Stimulated activated CD4-positive, alpha-beta T cell treated with anti-CD3 and anti-CD28 coated beads, Interleukin-4, amount 100 ng/mL, for 24 hours (primary cell): ENCODE measurements at places on chromosomes 6 and 20.

- DNase-seq: peak; percentile 95
Measured at GRCh38 chr6:31197559-31198305, 27.2 kb upstream of the POU5F1 start.

DNA sequence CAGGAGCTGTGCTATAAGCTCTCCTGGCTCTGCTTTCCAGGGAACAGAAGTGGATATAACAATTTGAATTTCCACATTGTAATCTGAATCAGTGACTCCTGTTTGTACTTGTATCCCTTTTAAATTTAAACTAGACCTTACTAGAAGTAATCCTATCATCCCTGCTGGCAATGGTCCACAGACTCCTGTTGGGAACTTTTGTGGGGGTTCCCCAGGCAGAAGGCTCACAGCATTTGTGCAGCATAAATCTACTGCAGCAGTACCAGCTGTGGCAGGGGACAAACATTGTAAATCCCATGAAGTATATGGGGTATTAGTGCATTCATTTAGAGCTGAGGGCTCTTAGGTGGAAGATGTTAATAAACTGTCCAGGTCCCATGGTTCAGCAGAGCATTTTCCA, 12.0 kb upstream of the PDCD2 start:
- no peak for DNase-seq

- peak; percentile 51 for DNase-seq
Measured at GRCh38 chr6:37182736-37183590, 13.0 kb downstream of the PIM1 start.

GRCh38 chr20:25081065-25081729, 744 bp downstream of the VSX1 start:
- DNase-seq: peak; percentile 21

DNA sequence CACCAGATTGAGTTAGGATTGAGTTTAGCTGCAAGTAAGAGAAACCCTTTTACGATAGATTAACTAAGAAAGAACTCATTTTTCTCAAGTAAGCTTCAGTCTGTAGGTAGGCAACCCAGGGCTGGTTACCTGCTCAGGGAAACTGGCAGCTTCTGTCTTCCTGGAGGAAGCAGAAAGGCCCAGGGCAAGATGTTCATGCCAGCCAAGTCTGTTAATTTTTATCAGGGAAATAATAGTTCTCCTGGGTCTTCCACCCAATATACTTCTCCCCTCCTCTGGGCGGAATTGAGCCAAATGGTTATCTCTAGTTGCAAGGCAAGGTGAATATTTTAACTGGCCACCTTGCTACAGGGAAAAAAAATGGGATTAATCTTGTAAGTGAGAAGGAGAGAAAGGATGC, 98.2 kb downstream of the UTRN start:
- no peak for DNase-seq

- DNase-seq: no peak
Measured at GRCh38 chr6:158168040-158168289, at the start of gene SERAC1. TSS of gene SERAC1 (minus strand) at chr6:158168262. CDS start at chr6:158158363, 9,899 bp downstream.

DNA sequence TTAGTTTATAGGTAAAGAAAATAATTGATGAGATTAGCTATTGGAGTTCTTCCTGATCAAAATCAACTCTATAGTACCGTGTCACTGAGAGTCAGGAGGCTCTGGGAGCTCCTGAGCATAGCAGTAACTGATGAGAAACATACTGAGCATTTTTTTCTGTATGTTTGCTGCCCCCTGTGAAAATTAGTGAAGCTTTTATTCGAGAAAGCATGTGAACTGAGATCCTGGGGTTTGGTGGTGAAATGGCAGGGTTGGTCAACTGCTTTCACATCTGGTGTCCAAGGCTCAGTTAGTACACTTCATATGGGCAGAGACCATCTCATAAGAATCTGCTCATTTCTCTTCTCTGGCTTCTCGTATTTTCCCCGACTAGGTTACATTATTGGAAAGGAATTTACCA, 4.1 kb upstream of the ABT1 start:
- DNase-seq: no peak

DNA sequence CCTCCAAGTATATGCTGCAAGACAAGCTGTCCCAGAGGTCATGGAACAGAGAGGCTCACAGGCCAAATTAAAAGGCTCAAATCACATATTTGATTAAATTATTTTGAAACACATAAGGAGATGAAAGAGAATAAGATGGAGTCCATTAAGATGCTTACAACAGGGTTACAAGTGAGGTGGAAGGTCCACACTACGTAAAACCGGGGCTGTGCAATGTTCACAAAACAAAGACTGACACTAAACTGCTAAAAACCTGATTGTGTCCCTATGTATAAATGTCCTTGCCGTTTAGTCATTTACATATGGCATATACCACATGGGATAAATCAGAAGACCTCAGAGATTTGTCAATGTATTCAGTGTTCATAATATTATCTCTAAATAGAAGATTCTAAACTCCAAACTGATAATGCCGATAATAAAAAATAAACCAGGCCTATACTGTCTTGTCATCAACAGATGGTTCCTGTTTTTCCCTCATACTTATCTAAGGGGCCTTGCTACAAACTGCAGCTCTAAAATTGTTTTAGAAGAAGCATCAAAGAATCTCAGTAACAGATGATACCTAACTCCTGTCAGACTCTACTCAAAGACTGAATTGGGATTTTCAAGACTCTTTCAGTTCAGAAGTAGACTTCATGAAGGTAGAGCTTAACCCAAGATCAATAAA, 51.8 kb upstream of the RIPOR2 start:
- DNase-seq: no peak

- DNase-seq: no peak
Measured at GRCh38 chr6:14718861-14719260, 527.0 kb upstream of the JARID2 start.

DNA sequence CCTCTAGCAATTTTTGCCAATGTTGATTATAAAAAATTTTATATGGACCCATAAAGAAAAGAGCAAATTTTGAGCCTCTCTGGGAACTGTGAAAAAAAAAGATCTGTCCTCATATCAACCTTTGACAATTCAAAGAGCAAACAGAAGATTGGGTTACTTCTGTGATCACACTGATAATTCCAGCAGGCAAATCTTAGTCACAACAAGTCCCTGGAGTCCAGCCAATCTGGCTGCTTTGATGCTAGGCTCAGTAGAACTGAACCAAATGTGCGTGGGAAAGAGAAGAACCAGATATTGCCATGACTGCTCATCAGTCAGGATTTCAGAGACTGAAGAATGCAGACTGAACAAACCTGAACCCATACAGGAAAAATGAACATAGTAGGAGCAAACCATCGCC, 438.4 kb upstream of the FLRT3 start:
- DNase-seq: no peak

- DNase-seq: no peak
Measured at GRCh38 chr20:56897958-56898349, 268.8 kb downstream of the TFAP2C start.

DNA sequence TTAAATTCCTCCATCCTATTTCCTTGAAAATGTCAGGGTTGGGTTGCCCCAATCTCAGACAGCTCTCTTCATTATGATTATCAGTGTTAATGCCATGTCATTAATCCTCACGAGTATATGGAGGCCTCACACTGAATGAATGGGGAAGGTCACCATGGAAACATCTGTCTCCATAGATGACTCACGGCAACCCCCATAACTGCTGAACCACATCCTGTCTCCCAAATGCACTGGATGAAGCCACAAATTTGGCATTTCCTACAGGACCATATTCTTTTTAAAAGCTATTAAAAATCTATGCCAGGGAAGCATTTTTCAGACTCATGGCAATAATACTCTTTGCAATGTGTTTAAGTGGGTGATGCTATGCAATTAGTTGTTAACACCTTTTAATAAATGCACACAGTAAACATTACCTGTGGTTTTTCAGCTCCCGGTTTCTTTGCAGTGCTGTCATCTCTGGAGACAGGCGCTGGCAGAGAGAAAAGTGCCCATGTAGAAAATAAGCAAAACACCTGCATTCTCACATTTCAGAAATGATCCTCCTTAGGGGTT, 80.1 kb upstream of the PTPRK start:
- DNase-seq: no peak

DNA sequence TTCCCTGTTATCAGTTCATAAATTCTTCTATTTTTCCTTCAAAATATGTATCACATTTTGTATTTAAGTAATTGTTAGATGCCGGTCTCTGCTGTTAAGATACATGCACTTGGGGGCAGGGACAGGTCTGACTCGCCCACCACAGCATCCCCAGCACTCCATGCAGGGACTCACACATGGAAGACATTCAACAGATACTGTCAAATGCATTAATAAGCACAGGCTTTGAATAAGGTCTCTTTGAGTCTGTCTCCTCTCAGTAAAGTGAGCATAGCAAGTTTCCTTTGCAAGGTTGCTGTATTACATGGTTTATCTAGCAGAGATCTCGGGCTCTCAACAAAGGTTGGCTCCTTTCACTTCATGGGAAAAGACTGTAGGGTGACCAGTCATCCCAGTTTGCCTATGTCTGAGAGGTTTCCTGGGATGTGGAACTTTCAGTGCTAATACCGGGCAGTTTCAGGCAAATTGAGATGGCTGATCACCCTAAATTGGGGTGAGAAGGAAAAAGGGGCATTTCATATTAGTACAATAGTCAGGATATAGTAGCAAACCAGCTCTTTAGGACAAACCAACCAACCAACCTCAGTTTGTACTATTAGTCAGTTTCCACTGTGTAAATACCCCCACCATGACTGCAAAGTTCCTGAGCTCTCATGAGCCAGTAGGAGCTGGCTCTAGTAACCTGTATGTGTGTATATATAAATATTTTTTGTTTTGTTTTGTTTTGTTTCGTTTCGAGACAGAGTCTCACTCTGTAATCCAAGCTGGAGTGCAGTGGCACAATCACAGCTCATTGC, 15.0 kb downstream of the JPH2 start:
- DNase-seq: no peak

DNA sequence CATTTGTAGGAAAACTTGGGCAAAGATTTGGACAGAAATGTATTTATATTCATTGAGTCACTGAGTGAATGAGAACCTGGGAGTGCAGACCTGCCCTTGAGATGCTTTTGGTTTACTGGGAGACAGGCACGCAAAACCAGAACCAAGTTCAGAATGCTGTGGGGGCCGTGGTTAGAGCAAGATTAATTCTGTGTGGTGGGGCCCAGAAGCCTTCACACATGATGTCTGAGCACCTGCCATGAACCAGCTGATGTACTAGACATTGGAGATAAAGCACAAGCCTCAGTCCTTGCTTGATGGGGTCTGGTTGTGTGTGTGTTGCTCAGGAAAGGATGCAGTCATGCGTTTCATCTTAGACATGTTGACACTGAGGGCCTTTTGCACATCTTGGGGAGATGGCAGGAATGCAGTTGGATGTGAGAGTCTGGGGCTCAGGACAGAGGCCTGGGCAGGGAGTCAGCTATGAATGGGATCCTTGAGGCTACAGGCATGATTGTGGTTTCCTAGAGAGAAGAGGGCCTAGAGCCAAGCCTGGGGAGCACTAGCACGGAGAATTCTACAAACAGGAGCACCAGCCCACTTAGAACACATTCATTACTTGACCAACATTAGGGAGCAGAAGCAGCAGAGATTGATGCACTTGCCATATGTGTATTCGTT, 114.3 kb upstream of the TMEM181 start:
- no peak for DNase-seq

- peak; percentile 28 for DNase-seq
Measured at GRCh38 chr6:26172608-26172968, 85.4 kb downstream of the HFE start.

GRCh38 chr20:3116341-3116740, 31.8 kb upstream of the AVP start:
- no peak for DNase-seq

DNA sequence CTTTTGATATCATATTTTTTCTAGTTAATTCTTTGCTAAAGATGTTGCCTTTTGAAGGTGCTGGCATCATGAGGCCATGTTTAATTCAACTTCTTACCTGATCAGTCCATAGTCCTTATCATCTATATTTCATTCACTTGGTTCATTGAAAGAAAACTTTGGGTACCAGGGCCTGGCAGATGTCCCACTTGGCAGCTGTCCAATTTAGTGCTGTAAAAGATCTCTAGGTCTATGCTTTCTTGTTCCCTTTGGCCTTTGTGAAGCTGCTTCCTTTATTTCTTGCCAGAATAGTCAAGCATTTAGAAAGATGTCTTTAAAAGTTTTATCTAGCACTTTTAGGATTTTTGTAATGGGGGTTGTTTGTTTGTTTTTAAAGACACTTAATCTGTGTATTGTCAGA, 61.7 kb upstream of the EYA4 start:
- DNase-seq: no peak

DNA sequence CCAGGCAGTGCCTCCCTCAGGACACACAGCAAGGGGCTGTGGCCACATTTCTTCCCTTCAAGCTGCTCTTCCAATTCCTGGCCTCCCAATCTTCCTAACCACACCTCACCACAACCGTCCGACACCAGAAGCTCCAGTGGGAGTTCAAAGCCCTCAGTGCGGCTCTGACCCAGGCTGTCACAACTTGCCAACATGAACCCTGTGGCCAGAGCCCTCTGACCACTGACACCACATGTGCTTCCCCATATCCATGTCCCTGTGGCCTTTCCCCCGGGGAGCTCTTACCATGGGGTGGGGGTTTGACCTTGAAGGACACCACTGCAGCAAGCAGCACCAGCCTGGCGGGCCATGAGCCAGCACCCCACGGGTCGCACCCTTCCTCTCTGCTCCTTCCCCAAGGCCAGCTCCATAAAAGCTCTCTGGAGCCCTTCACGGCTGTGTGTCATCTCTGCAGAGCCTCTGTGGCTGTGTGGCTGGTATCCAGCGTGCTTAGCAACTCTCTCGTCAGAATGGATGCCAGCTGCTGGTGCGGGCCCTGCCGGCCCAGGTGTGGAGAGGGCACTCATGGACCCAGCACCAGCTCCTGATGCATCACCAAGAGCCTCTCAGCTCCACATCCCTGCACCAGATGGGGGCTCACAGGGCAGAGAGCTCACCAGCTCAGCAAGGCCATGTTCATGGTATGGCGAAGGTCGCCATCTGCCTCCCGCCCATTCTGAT, 106.1 kb downstream of the PSMB1 start:
- no peak for DNase-seq

GRCh38 chr20:58145506-58146080, 82.9 kb downstream of the ANKRD60 start:
- DNase-seq: no peak

DNA sequence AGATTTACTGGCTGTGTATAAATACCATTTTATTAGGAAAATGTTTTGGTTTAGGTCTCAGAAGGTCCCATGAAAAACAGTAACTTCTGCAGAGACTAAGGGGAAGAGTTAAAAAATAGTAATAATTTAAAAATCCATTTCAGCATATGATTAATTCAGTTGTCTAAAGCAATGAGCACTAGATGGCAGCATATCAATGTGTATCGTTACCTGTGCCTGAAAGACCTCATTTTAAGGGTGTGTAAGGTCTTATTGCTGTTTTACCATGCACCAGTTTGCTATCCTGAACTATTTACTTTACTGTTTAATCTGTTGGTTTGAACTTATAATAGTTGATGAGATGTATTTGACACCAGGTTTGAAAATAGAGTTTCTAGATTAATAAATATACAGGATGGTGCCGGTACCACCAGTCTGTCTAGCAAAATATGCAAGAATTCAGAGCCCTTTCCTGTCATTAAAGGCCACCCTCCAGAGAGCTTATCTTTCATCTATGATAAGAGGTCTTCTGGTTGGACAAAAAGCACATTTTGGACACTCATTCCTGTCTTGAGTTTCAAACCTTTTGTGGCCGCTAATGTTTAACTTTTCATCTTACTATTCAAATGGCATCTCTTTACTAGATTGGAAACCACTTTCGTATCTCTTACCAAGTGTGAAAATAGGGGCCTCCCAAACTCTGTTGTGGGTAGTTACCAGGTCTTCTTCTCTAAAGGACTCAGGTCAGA, 8.9 kb upstream of the AHI1 start:
- peak; percentile 27 for DNase-seq
